Spinal cord (tissue), 10 donors: ENCODE measurements at places on chromosomes 12 and 14.

- no peak for DNase-seq
These were observed 437.3 kb downstream of the MED13L start for GRCh38 chr12:115840159-115840558.

DNA sequence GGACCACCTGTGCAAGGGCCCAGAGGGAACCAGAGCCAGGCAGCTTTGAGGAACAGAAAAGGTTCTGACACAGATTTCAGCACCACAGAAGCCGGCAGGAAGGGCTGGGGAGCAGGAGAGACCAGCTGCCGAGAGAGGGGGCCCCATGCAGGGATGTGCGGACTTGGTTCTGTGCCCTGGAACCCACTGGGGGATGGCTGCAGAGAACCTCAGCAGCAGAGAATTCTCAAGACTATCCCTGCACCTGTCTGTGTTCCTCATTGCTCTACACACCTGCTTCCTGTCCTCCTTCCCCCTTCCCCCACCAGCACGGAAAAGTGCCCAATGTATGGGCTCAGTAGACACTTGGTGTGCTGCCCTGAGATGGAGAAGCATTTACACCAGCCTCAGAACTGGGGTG is 3.2 kb downstream of the SERPINA9 start:
- DNase-seq: no peak

- DNase-seq: no peak
These were observed 19.6 kb downstream of the IFNG start for GRCh38 chr12:68139941-68140340.

DNA sequence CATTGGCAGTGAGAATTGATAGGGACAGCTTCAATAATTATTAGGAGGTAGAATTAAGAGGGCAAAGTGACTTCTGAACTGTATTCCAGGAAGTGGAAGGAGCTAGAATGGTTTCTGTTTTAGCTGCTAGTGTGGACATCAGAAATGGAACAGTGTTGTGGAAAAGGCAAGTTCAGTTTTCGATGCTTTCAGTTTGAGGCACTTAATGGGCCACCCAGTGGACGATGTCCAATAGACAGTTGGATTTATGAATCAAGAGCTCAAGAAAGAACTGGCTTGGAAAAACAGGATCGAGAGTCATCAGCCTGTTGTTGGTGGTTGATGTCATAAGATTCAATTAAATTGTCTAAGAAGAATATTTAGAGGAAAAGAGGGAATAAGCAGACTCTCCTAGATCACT is 136.3 kb downstream of the DYRK2 start:
- no peak for DNase-seq
